ENCODE measurements at places on chromosomes 7 and 10.

- DNase-seq: no peak
These were observed 184.3 kb upstream of the ITGB1 start for GRCh38 chr10:33142295-33142694.

GRCh38 chr10:12852687-12853086 is 148.8 kb downstream of the CCDC3 start:
- no peak for DNase-seq

DNA sequence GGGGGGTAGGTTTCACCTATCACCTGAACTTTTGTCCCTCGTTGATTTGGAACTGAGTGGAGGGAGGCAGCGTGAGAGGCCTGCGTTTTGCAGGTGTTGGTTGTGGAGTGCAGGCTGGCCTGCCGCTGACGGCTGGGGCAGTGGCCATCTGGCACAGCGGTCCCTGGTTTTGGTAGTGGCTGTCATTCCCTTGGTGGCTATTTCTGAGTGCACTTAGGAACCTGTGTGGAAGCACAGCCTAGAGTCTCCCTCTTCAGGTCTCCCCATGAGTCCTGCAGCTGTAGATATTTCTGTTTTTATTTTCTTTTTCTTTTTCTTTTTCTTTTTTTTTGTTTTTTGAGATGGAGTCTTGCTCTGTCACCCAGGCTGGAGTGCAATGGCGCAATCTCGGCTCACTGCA is 129.2 kb downstream of the CUL2 start:
- DNase-seq: no peak

- DNase-seq: no peak
These were observed 596.9 kb upstream of the PCDH15 start for GRCh38 chr10:55397777-55398496.

DNA sequence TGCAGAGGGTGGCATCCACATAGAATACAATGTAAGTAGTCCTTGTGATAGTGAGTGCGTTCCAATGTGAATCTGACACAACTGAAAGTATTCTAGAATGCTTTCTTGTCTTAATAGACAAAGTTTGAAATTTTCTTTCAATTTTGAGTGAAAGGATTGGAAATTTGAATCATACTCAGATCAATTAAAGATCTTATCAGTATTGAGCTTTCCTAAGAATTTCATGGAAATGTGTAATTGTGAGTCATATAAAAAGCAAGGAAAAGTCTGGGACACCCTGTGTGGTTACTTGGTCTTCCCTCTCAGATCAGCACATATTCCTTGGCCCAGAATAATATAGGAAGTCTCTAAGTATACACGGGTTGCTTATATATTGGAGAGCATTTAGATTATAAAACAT is 99.1 kb downstream of the MBL2 start:
- no peak for DNase-seq

DNA sequence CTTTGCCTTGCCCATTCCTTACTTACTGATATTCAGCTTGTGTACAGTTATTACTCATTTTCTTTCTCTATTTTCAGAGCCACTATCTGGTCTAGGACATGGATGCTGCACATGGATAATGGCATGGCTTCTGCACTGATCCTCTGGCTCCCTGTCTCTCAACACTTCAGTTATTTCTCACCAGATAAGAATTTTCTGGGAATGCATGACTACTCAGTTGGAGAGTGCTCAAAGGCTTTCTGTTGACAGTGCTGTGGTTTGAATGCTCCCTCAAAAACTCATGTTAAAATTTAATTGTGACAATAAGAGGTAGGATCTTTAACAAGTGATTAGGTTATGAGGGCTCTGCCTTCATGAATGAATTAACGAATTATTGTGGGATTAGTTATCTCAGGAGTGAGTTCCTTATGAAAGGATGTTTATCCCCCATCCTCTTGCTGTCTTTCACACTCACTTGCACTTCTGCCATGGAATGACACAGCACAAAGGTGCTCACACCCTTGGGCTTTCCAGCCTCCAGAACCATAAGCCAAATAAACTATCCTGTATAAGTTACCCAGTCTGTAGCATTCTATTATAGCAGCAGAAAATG is 16.1 kb upstream of the PIK3CG start:
- DNase-seq: no peak

DNA sequence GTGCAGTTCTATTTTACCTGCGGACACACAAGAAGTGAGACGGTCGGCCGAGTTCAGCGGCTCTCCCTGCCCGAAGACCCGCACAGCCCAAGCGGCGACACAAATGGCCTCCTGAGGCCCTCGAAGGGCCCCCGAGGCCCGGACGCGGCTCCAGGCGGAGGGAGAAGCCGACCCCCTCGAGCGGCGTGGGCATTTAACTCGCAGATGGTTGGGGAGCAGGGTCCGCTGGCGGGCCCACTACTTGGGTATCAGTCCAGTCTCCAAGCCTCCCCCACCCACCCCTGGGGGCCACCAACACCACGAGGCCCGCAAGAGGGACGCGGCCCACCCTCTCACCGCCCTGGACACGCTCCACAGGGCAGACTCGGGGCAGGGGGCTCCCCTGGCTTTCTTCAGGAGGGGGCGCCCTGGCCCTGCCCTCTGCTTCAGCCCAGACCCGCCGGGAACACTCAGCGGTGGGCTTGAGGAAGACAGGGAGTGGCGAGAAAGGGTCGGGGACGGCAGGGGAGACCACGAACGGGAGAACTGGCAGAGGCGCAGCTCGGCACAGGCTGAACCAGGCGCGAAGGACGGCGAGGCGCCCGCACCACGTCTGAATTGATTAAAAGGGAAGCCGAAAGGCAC is 1.7 kb downstream of the IGF2BP3 start:
- DNase-seq: no peak

- DNase-seq: no peak
These were observed 245.4 kb downstream of the AUTS2 start for GRCh38 chr7:69843653-69844052.

DNA sequence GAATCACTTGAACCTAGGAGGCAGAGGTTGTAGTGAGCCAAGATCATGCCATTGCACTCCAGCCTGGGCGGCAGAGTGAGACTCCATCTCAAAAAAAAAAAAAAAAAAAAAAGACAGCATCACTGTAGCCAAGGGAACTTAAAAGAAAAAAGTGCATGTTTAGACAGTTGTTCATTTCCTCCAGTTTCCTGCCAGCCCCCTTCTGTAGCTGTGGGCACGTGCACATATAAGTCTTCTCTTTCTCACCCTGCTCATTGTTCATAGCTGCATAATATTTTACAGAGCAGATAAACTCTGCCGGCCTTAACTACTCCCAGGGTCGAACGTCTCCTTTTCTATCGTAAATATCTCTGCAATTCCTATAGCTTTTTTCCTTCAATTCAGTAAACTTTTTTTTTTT is 132.6 kb downstream of the LHPP start:
- no peak for DNase-seq

DNA sequence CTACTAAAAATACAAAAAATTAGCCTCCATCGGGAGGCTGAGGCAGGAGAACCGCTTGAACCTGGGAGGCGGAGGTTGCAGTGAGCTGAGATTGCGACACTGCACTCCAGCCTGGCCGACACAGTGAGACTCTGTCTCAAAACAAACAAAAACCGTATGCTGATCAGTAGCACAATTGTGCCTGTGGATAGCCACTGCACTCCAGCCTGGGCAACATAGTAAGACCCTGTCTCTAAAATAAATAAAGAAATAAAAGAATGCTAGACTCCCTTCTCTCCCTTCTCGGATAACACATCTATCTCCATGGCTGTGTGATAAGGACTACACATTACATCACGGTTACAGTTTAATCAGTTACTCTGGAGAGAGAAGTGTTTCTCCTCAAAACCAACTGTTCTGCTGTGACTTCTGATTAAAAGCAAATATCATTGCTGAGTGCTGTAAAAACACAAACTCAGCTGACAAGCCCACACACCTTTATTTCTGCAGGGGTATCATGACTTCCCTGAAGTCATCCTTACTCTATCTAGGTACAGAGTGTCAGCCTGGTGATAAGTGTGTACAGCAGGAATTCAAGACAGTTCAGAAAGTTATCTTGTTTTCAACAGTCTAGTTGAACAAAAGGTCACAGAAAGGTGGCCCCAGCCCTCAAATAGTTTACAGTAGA is 5.3 kb upstream of the ARHGAP19 start:
- no peak for DNase-seq

DNA sequence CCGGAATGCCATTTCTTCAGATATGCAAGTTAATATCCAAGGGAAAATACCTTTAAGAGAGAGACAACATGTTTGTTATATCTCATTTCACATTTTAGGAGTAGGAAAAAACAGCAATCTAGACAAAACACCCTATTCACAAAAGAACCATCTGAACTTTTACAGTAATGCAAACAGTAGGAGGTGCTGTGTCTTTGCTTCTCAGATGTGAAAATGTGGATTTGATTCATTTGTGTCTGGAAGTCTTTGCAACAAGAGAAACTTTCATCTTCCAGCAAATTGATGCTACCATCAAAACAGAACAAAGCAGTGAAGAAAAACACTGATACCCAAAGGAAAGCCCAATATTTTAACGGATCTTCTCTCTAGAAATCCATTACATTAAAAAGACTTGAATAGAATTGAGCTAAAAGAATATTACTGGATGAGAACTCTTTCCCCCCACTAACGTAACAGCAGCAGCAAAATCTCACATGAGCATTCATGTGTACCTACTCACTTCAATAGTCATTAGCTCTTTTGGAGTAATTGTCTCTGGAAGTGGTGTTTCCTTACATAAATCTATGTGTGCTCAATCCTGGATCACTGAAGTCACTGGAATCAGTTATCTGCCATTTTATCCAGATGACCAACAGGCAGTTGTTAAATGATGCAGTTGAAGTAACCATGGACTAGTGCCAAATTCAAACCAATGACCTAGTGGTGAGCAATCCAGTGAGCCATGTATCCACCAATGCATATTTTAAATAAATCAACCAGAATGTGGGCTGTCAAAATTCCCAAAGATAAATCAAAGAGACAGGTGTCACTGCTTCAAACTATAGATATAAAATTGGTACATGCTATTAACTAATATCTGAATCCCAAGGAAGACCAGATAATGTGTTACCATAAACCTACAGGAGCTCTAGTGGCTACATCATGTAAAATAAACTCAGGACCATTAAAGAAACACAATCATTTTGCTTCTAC is 1.8 kb downstream of the SEMA3C start:
- DNase-seq: no peak

DNA sequence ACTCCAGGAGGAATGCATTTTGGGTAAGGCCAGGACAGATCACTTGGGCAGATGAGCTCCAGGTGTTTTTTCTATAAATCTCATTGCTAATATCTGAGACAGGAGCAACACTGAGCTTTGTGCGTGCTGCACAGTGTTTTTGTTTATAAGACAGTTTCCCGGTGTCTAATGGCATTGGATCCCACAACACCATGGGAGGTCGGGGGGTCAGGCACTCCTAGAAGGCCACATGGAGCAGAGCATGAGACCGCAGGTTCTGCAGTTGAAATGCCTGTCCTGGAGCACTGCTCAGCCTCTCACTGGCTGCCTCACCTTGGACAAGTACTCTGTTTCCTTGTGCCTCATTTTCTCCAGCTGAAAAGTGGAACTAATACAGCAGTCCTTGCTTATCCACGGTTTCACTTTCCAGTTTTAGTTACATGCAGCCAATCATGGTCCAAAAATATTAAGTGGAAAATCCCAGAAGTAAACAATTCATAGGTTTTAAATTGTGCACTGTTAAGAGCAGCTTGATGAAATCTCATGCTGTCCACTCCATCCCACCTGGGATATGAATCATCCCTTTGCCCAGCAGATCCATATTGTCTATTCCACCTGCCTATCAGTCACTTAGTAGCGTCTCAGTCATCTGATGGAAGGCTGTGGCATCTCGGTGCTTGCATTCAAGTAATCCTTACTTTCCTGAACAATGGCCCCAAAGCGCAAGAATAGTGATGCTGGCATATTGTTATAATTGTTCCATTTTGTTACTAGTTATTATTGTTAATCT is 35.2 kb downstream of the ATXN7L1 start:
- DNase-seq: no peak

- DNase-seq: no peak
These were observed 142.9 kb downstream of the THSD7A start for GRCh38 chr7:11689096-11689495.

GRCh38 chr7:157845203-157845835 is 508.5 kb downstream of the DNAJB6 start:
- no peak for DNase-seq

DNA sequence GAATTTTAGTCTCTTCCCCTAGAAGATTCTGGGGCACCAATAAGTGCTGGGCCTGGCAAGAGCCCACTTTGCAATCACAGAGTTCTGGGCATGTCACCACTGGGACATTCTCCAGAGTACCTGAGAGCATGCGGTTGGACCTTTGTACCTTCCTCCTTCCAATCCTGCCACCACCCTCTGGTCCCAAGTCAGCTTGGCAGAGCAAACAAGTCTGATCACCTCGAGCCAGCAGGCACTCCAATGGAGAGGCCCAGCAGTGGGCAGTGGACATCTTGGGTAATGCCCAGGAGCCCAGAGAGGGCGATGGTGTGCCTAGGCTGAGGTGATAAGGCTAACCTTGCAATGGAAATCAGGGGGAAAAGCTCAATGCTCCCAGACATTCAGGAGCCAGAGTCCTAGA is 43.4 kb downstream of the SH3PXD2A start:
- no peak for DNase-seq

DNA sequence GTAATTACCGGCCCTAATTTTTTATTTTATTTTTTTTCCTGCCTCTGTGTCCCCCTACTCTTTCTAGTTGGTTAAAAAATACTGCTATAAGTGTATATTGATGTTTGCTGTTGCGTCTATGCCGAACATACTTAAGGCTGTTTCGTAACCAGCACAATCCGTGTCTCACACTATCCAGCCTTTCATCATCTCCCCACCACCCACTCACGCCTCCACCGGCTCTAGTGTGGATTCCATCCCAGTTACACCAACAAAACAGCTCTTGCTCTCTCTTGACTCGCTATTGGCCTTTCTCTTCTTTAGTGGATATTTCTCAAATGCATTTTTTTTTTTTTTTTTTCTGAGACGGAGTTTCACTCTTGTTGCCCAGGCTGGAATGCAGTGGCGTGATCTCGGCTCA is 70.1 kb upstream of the CAMK1D start:
- DNase-seq: no peak

DNA sequence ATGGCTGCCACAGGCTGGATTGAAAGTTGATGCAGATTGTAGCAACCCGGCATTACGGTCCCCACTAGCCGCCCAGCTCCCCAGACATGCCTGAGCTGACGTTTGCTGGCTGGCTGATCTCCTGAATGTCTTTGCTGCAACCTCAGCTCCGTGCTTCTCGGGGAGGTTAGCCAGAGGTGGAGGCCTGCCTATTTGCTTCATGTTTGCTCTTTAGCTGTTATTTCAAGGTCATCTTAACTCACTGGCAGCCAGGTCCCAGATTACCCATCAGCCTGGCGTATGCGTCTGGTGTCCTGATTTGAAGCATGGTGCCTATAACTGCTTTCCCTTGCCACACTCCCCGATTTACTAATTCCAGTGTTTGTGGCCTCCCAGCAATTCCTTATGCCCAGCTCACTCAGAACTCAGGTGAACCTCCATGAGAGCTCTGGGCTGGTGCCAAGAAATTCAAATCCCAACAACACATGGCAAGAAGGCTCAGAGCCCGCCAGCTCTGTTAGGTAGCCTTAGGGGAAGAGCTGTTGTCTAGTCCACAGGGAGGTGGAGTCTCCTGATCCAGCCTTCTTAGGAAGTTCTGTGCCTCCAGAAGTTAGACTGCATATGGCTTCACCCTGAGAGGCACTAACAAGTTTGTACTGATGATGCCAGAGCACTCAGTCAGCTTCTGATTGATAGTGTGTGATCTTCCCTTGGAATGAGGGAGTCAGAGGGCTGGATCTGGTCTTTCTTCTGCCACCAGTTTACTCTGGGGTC is 69.7 kb upstream of the EXOC4 start:
- DNase-seq: no peak

GRCh38 chr7:101303102-101303701 is 18.4 kb downstream of the IFT22 start:
- DNase-seq: no peak
